A172 (cell line): ENCODE measurements at places on chromosomes 13 and 19. TPM values are rescaled to one million over a fixed set of nuclear protein-coding genes. Genes with fewer than 3 reads are reported as not detected.

- DNase-seq, result no peak
Measured at GRCh38 chr19:10289167-10289835, 451 bp upstream of the ICAM5 start.

DNA sequence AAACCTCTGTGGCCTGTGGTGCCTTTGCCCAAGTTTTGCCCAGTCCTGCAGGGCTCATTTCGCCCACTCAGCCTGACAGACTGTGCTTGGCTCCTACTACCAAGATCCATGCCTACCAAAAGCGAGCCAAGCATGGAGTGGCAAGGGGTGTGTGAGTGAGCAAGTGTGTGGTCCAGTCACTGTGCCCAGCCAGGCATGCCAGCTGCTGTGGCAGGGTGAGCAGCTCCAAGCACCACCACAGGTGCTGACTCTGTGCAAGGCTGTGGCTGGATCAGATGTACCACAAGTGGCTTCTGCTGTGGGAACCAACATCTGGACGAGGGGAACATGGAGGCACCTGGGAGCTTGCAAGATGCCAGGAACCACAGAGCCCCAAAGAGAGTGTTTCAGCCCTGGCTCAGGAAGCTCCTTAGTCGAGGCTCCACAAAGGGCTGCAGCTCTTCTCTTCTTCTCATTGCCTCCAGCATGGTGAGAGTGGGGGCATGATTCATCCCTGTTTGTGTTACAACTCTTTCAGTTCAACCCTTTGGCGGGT, 1564.2 kb upstream of the MIR17HG start:
- DNase-seq, result no peak

DNA sequence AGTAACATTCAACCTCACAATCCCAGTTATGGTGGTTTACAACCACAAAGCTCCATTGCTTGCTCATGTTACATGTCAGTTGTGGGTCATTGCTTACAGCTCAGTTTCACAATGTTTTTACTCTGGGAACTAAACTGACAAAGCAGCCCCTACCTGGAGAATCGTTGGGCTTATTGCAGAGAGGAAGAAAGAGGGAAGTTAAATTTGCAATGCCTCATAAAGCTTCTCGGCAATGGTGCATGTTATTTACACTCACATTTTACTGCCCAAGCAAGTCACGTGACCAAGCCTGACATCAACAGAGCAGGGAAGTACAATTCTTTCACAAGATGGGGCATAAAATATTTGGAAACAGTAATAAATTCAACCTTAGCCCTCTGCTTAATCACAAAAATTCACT, 441.6 kb downstream of the TDRD3 start:
- no peak for DNase-seq

GRCh38 chr19:40266912-40267600, 18.1 kb downstream of the AKT2 start:
- no peak for DNase-seq

GRCh38 chr19:28603453-28603852, 609.5 kb downstream of the UQCRFS1 start:
- DNase-seq, result no peak

DNA sequence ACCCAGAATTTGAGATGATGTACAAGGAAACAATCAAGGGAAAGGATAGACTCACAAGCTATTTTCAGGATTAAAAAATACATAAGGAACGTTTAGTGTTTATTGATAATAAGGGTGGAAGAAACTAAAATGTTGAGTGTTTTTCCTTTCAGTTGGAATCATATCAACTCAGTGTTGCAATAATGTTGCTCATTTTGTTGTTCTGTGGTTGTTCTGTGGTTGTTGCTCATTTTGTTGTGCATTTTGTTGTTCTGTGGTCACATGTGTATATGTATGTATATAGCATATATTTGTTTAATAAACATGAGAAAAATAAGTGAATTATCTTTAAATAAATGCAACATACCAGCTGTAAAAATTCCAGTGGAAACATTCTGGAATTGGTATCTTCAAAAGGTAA, 262.4 kb upstream of the SPRY2 start:
- no peak for DNase-seq

- peak; percentile 22 for DNase-seq
Measured at GRCh38 chr13:81395368-81395767, 1054.4 kb upstream of the SPRY2 start.

DNA sequence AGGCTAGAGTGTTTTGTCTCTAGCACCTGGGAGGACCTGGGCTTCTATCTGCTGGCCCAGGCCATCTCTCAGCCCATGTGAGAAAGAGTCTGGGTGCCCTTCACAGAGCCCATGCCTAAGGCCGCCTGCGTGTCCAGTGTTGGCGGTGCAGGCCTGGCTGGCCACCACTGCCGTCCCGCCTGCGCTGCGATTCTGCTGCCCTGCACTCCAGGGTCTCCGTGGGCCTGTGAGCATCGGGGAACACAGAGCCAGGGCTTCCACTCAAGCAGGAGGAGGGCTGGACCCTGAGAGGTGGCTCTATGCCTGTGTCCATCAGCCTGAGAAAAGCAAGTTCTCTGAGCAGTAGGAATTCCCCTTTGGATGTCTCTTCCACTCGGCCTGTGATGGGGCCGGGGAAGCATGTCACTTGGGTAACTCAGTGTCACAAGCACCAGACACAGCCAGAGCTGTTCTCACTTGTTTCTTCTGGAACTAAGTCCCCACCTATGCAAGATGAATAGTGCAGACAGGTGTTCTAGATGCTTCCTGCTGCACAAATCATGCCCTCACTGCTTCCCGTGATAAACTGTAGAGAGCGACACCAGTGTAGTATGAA, 93.9 kb downstream of the RAB20 start:
- no peak for DNase-seq

- no peak for DNase-seq
Measured at GRCh38 chr13:69292789-69293425, 814.7 kb upstream of the ATXN8OS start.

GRCh38 chr19:16003391-16003790, 54.6 kb downstream of the OR10H4 start:
- no peak for DNase-seq

Gene AMER2
- total RNA-seq, result not detected in 2 replicates

Gene KIR3DL2
- not detected in 2 replicates for total RNA-seq

Gene USHBP1
- not detected in 2 replicates for total RNA-seq

Gene DCT
- total RNA-seq, result not detected in 2 replicates

Gene IRGC
- total RNA-seq, result not detected in 2 replicates

Gene CATSPERD
- not detected in 2 replicates for total RNA-seq
